Large intestine (tissue), 12 donors: ENCODE measurements at places on chromosomes 7 and 10.

DNA sequence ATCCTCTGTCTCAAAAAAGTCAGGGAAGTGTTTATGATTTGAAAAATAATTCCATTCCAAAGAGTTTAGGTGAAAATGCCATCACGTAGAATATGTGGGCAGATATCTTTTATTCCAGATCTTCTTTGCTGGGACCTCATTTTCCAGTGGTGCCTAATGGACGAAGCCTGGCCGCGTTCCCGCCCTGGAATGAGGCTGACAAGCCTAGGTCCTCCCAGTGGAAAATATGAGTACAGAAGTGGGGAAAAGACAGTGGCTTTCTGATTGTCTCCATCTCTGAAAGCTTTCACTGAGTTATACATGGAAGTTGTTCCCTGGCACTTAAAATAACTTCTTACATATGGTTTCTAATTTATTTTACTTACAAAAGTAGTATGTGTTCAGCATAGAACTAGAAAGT, 139.4 kb downstream of the TACC2 start:
- DNase-seq = no peak

GRCh38 chr10:87550741-87551140, 46.0 kb downstream of the MINPP1 start:
- DNase-seq = no peak

- no peak for DNase-seq
These were observed 18.3 kb downstream of the AGAP3 start for GRCh38 chr7:151104411-151105235.

- no peak for DNase-seq
These were observed 2.5 kb upstream of the ANXA11 start for GRCh38 chr10:80207768-80208370.

DNA sequence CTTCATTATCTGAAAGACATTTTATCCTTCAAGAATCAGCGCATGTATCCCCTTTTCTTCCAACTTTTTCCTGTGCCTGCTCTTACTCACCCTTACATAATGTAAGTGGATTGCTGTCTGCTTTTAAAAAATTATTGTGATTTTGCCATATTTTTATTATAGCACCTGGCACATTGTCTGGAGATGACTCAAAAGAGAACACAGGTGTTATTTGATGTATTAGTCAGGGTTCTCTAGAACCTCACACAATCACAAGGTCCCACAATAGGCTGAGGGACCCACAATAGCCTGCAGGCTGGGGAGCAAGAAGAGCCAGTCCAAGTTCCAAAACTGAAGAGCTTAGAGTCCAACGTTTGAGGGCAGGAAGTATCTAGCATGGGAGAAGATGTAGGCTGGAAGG, 390.0 kb downstream of the EXOC4 start:
- DNase-seq = no peak

DNA sequence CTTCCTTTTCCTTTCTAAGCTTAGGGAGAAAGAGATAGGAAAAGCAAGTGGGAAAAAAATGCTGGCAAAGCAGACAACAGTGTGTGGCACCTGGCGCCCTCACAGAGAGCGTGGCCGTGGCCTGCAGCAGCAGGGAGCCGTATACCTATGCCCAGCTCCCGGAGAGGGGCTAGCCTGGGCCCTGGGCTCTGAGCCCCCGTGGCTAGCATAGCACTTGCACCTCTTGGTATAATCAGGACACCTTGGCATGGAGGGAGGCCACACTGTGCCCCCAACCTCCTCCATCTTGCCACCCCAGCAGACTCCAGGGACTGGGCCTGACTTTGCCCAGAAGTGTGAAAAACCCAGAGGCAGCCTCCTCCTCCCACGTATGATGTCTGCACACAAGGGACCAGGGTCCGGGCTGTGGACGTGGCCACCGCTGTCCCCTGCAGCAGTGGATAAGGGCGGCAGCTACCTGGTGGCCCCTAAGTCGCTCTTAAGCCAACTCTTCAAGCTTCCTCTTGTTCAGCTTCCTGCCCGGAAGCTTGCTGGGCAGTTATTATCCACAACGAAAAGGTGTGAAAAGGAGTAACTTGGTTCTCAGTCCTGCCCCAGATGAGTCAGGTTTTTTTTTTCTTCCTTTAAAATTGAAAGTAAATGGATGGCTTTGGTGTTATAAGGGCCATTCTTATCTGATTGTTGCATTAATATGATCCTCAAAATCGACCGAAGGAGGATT, 249.1 kb upstream of the PITRM1 start:
- DNase-seq = no peak

GRCh38 chr7:87231258-87231657, 11.7 kb upstream of the TMEM243 start:
- DNase-seq = no peak

DNA sequence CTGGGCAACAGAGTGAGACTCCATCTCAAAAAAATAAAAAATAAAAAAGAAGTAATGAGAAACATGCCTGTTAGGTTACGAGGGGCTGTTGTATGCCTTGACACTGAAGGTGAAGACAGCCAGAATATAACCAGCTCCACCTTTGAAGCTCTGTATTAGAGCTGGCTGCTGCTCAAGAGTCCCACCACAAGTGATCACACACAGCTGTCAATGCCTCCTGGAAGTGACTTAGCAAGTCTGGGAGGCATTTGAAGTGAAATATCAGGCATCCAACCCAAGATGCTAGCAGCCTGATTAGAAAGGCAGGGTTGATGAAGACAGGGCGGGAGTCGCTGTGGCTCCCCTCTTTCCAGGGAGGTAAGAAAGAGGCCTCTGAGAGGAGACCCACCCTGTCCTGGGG, 34.1 kb upstream of the INPP5F start:
- DNase-seq = no peak

- no peak for DNase-seq
These were observed 241.9 kb downstream of the GLRX3 start for GRCh38 chr10:130377986-130378540.

DNA sequence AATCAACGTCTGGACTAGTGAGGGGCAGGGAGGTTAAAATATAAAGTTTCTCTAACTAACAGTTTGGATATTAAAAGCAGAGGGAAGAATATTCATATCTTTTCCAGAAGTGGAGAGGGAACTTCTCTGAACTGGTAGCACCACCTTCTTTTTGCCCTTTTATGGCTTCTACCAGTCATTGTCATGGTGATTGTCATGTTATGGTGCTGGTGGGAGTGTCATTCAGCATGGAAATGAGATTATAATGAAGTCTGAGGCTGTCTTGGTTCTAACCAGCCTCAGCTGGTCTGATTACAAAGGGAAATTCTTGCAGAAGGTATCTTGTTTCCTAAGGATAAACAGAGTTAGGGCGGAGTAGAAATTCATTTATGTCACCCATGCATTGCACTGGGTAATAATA, 523.8 kb downstream of the ZWINT start:
- no peak for DNase-seq

DNA sequence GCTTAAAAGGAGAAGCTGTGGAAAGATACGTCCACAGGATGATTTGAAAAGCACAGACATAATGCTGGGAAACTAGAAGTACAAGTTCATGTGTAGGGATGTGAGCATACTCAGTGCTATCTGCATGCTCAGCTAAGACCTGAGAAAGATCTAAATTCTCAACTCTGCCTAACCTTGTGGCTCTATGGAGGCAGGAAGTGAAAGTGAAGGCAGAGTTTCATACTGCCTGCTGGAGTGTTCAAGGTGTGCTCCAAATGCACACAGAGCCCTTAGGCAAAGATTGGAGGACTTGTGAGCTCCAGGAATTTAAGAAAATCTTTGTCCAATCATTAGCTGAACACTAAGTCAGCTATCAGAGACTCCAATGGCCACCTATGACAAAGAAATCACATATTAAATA, 190.9 kb downstream of the RNLS start:
- DNase-seq = peak; percentile 9

GRCh38 chr10:128150561-128150960, 24.3 kb upstream of the MKI67 start:
- no peak for DNase-seq

- DNase-seq = no peak
These were observed 3.3 kb downstream of the IMMP2L start for GRCh38 chr7:111558991-111559390.

GRCh38 chr10:63596924-63597323, 75.7 kb downstream of the REEP3 start:
- DNase-seq = no peak

DNA sequence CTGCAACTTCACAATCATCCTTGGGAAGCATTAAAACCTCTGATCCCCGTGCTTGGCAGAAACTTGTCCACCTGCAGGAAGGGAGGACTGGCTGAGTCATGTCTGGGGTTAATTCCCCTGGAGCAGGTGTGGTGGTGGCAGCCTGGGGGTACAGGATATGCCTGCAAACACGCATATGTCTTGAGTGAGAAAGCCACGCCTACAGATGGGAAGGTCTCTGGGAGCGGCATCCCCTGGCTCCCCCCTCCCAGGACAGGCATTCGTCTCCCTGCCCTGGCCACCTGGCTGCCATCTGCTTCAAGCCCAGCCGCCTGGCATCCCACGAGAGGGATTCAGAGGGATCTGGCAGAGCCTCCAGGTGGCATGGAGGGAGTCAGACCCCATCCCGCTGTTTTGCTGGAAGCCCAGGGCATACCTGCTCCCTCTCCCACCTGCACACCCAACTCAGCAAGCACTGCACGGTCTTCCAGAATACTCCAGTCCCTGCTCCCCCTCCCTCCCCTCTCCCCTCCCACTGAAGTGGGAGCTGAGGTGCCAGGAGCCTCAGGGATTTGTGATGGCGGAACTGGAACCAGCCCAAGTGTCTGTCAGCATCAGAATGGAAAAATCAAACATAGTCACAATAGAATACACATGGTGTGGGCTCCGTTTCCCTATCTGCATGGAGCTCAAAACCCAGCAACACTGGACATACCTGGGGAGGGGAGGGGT, 61.0 kb downstream of the CAMK2B start:
- DNase-seq = no peak

- no peak for DNase-seq
These were observed 14.0 kb upstream of the CYP3A7 start for GRCh38 chr7:99748846-99749579.

- DNase-seq = no peak
These were observed 182.2 kb downstream of the HTR7 start for GRCh38 chr10:90675621-90676020.

DNA sequence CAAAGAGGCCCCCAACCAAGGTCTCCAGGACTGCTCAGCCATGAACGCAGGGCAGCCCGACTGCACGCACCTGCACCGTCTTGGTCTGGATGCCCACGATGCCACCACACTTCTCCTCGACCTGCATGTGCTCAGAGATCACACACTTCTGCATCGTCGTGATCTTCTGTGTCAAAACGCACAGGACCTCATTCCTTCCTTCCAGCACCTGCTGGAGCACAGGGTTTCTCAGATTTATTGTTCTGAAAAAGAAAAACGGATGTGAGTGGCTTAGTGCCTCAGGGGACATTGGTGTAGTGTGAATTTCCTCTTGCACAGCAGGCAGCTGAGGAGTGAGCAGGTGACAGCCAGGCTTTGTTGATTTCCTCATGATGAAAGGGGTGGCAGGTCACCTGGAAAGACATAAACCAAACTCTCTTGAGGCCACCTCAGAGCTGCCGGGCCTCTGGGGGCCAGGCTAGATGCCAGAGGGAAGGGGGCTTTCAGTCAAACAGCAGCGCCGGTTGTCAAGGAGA, 38.2 kb downstream of the GSDME start:
- DNase-seq = no peak

GRCh38 chr10:29647478-29647877, 12.7 kb upstream of the SVIL start:
- DNase-seq = no peak

DNA sequence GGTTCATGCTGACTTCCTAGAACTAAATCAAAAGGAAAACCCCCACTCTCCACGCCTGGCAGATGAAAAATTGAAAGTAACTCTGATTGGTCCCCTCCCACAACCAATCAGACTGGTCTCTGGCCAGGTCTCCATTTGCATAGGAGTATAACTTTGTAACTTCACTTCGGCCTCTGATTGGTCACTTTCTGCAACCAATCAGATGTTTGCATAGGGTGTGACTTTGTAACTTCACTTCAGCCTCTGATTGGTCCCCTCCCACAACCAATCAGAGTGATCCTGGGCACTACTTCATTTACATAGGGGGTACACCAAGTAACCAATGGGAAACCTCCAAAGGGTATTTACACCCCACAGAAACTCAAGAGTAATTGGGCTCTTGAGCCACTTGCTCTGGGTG, 306.6 kb upstream of the PFKP start:
- DNase-seq = no peak

GRCh38 chr10:32511599-32511998, 65.7 kb downstream of the CCDC7 start:
- no peak for DNase-seq

DNA sequence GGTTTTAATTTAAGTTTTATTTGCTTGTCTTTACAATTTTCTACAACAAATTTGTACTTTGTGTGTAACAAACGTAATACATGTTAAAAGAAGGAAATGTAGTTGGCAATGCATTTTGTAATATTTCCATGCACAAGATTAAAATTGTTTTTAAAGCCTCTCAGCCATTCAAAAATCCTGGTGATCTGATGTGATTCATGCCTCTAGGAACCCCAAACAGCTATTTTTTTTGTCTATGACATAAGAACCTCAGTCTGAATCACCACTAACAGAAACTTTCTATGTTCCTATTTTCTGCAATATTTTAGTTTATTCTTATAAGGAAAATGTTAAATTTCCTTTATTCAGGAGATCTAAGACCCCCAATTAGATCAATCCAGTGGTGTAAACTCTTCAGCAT, 183.1 kb upstream of the YAE1 start:
- no peak for DNase-seq

GRCh38 chr10:75342397-75342796, 59.2 kb downstream of the ZNF503 start:
- no peak for DNase-seq

- DNase-seq = peak; percentile 48
These were observed 17.6 kb downstream of the DNAJB12 start for GRCh38 chr10:72337039-72337629.

DNA sequence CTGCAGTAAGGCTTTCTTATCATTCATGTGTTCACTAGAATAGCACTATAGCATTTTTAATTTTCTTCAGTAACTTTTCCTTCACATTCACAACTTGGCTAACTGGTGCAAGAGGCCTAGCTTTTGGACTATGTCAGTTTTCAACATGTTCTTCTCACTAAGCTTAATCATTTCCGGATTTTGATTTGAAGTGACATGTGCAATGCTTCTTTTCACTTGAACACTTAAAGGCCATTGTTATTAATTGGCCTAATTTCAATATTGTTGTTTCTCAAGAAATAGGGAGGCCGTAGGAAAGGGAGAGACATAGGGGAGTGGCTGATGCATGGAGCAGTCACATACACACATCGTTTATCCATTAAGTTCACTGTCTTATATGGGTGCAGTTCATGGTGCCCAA, 151.2 kb upstream of the NFE2L3 start:
- DNase-seq = no peak
